ENCODE measurements at places on chromosomes 4 and X. TPM values are rescaled to one million over a fixed set of nuclear protein-coding genes. Genes with fewer than 3 reads are reported as not detected.

The LRP2BP gene
- total RNA-seq = 0.32 TPM

The SOD3 gene
- not detected for total RNA-seq

The SPINK2 gene
- not detected for total RNA-seq

The PPEF1 gene
- total RNA-seq = not detected

The S100P gene
- not detected for total RNA-seq

The PRRG1 gene
- 28.3 TPM for total RNA-seq

The CDK16 gene
- 99.9 TPM for total RNA-seq

The DNAAF6 gene
- not detected for total RNA-seq

The MAGEA12 gene
- not detected for total RNA-seq

The ADAMTS3 gene
- 1.5 TPM for total RNA-seq

The CLDN34 gene
- 0.46 TPM for total RNA-seq

- no peaks in the 10 kb centered on the region for H3K36me3 ChIP-seq
- H3K4me1 ChIP-seq = no peaks in the 10 kb centered on the region
- H3K27ac ChIP-seq = no peak overlapping the region
Measured at GRCh38 chr4:105965183-105965800, 70.0 kb downstream of the NPNT start.

DNA sequence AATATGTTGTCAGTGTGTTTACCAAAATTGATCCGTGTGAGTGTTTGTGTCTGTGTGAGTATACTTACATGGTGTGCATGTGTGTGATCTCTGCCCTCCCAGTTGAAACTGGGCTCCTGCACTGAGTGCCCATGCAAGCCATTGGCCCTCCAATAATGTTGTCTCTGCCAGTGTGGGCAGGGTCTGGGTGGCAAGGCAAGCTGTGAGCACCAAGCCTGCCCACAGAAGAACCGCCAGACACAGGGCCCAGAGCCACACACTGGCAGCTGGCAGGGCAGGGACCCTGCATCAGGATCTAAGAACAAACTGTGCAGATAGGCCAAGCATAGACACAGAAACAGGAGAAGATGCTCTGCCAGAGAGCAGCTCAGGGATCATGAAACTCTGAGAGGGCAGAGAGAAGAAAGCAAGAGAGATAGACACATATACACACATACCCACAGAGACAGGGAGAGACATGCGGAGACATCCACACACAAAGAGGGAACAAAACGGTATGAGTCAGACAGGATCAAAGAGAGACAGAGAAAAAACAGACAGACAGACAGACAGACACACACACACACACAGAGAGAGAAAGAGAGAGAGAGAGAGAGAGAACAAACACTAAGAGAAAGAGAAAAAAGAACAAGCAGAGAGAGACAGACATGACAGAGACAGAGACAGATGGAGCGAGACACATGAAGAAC lies 555.0 kb downstream of the MID1IP1 start:
- no peaks in the 10 kb centered on the region for H3K36me3 ChIP-seq
- H3K27me3 ChIP-seq = peaks cover 2% of the 10 kb centered on the region
- no peak overlapping the region for H3K27ac ChIP-seq
- H3K4me3 ChIP-seq = no peak overlapping the region
- H3K4me1 ChIP-seq = no peaks in the 10 kb centered on the region
- no peak for DNase-seq

DNA sequence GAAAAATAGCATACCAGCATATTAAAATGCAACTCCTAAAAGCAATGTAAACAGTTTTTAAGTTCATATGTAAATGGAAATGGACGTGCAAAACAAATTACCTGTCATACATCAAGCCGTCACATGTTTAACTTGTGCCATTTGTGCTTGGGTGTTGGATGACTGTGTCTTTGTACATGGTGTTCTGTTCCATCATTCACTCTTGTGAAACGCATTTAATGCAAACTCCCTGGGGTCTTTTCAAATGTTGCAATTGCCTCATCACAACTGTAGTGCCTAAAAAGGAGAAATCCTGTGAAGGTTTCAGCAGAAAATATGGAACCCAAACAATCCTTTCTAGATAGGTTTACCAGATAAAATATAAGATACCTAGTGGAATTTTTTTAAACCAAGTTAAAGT lies 52.4 kb downstream of the PHOX2B start:
- no peak for DNase-seq
- no peak overlapping the region for H3K27ac ChIP-seq
- no peaks in the 10 kb centered on the region for H3K36me3 ChIP-seq
- H3K27me3 ChIP-seq = peaks cover 10% of the 10 kb centered on the region

GRCh38 chr4:41887821-41888686 lies 47.2 kb upstream of the TMEM33 start:
- H3K4me1 ChIP-seq = no peaks in the 10 kb centered on the region
- H3K27ac ChIP-seq = no peak overlapping the region
- peak; percentile 55 for DNase-seq
- H3K36me3 ChIP-seq = no peaks in the 10 kb centered on the region

- no peak for DNase-seq
- no peak overlapping the region for H3K27ac ChIP-seq
- H3K36me3 ChIP-seq = no peaks in the 10 kb centered on the region
- H3K27me3 ChIP-seq = no peaks in the 10 kb centered on the region
- no peak overlapping the region for H3K4me3 ChIP-seq
Measured at GRCh38 chr4:6114181-6114580, 86.2 kb downstream of the JAKMIP1 start.

GRCh38 chrX:1506916-1507315 lies 30.1 kb downstream of the P2RY8 start:
- H3K4me1 ChIP-seq = no peaks in the 10 kb centered on the region
- no peaks in the 10 kb centered on the region for H3K27me3 ChIP-seq
- H3K36me3 ChIP-seq = no peaks in the 10 kb centered on the region
- H3K27ac ChIP-seq = no peak overlapping the region

DNA sequence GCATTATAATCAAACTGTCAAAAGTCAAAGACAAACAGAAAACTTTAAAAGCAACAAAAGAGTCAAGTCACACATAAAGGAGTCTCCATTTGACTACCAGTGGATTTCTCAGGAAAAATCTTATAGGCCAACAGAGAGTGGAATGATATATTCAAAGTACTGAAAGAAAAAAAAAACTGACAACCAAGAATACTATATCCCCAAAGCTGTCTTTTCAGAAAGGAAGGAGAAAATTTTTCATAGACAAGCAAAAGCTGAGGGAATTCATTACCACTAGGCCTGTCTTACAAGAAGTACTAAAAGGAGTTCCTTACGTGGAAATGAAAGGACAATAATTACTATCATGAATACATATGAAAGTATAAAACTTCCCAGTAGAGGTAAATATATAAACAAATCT lies 39.0 kb downstream of the SLC10A7 start:
- no peak overlapping the region for H3K4me3 ChIP-seq
- no peak for DNase-seq
- no peaks in the 10 kb centered on the region for H3K36me3 ChIP-seq
- H3K4me1 ChIP-seq = peaks cover 4% of the 10 kb centered on the region

- H3K27me3 ChIP-seq = no peaks in the 10 kb centered on the region
- no peak overlapping the region for H3K4me3 ChIP-seq
- H3K27ac ChIP-seq = no peak overlapping the region
- H3K36me3 ChIP-seq = no peaks in the 10 kb centered on the region
- DNase-seq = no peak
Measured at GRCh38 chrX:131588995-131589394, 45.1 kb downstream of the OR13H1 start.

DNA sequence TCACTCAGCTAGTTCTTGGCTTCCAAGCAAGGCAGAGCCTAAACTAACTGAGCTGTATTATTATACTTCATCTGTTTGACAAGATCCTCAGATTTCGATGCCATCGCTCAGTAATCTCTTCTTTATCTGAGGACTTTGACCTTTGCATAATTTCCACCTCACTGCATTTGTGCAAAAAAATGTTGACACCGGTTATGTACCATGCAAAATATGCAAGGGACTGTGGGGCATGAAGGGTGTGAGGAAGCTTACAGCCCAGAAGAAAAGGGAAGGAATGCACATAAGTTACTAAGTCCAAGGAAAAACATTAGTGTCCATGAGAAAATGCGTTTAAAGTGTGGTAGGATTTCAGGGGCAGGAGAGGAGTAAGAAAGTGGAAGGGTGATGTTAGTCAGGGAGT lies 295.4 kb downstream of the PACRGL start:
- no peaks in the 10 kb centered on the region for H3K4me1 ChIP-seq
- H3K27ac ChIP-seq = no peak overlapping the region
- H3K27me3 ChIP-seq = no peaks in the 10 kb centered on the region
- no peaks in the 10 kb centered on the region for H3K36me3 ChIP-seq
- no peak overlapping the region for H3K4me3 ChIP-seq

DNA sequence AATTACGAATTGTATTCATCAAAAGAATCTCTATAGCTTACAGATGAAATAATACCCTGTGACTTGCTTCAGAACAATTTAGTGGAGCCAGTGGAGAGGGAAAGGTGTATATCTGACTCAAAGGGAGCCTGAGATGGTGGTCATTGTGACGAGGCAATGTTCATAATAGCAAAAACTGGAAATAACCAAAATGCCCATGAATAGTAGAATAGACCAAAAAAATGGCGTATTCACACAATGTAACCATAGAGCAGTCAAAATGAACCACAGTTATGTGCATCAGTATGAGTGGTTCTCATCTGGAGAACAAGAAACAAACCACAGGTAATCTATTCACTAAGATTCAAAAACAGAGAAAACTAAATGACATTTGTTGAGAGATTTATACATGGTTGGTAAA lies 125.3 kb upstream of the CLNK start:
- no peaks in the 10 kb centered on the region for H3K36me3 ChIP-seq
- H3K4me1 ChIP-seq = no peaks in the 10 kb centered on the region
- H3K4me3 ChIP-seq = no peak overlapping the region
- DNase-seq = no peak

DNA sequence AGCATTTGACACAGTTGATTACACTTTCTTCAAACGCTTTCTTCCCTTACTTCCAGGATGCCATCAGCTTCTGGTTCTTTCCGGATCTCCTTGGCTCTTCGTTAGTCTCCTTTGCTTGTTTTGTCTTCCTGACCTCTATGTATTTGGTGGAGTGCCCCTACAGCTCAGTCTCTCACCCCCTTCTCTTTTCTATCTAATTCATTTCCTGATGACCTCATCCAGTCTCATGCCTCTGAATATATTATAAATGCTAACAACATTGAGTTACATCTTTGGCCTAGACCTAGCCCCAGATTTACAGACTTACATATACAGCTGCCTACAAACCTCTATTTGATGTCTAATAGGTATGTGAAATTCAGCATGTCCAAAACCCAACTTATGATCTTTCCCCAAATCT lies 16.5 kb upstream of the LEF1 start:
- no peak overlapping the region for H3K4me3 ChIP-seq
- no peak overlapping the region for H3K27ac ChIP-seq
- H3K27me3 ChIP-seq = no peaks in the 10 kb centered on the region
- H3K36me3 ChIP-seq = no peaks in the 10 kb centered on the region
- no peak for DNase-seq

GRCh38 chrX:86013792-86014191 lies 33.6 kb downstream of the CHM start:
- no peaks in the 10 kb centered on the region for H3K27me3 ChIP-seq
- no peak for DNase-seq
- no peak overlapping the region for H3K27ac ChIP-seq
- no peak overlapping the region for H3K4me3 ChIP-seq

DNA sequence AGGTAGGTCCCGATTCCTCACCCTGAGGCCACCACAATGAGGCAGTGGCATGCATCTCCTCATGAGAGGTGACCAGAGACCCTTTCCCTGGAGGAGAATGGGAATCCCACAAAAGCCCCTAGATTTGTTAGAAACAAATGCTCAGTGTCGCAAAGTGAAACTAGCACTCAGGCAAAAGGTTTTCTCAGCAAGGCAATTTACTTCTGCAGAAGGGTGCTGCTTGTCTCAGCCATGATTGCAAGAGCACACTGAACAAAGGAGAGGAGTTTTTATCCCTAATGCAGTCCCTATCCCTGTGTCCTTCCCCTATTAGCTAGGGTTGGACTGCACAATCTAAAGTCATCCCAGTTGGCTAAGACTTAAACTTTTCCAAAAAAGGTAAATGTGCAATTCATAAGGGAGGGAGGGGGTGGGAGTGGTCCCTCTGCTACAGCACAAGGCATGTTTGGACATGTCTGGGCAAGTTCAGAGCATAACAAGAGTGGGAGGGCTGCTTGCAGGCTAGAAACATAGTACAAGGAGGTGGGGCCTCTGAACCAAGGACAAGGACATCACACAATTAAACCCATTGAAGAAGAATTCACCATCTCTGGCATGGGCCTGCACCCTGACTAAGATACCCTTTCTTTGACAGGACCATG lies 185.3 kb downstream of the CCNG2 start:
- no peaks in the 10 kb centered on the region for H3K27me3 ChIP-seq
- DNase-seq = no peak
- H3K4me1 ChIP-seq = no peaks in the 10 kb centered on the region
- no peak overlapping the region for H3K27ac ChIP-seq
- no peak overlapping the region for H3K4me3 ChIP-seq

DNA sequence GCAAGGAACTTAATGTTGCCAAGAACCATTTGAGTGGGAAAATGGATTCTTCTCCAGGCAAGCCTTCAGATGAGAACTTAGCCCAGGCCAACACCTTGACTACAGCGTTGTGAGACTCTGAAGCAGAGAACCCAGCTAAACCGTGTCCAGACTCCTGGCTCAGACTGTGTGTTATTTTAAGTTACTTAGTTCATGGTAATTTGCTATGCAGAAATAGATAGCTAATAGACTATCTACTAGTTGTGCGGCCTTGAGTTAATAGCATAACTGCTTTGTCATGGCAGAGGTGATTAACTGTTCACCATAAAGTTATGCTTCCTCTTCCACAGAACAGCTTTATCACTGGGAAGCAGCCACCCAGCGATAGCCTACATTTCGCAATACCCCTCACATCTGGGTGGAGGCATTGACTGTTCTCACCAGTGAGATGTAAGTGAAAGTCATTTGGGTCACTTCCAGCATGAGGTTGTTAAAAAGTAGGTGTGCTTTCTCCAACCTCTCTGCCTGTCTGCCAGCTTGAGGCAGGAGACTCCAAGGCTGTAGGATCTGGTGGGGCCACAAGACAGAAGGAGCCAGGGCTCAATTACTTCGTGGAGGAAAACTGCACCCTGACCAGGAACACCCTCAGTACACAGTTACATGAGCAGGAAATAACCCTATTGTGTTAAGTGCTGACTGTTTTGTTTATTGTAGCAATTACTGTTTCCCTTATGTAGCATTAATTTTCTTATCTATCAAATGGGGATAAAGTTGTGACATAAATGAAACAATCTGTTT lies 94.2 kb downstream of the GPAT3 start:
- H3K36me3 ChIP-seq = no peaks in the 10 kb centered on the region
- peaks cover 20% of the 10 kb centered on the region for H3K4me1 ChIP-seq
- peak overlapping the region; percentile 57 for H3K27ac ChIP-seq
- H3K27me3 ChIP-seq = no peaks in the 10 kb centered on the region
- DNase-seq = peak; percentile 92

GRCh38 chr4:120215350-120215749 lies 148.7 kb upstream of the MAD2L1 start:
- H3K27me3 ChIP-seq = no peaks in the 10 kb centered on the region
- H3K27ac ChIP-seq = no peak overlapping the region
- H3K4me1 ChIP-seq = no peaks in the 10 kb centered on the region
- DNase-seq = no peak

GRCh38 chr4:124993838-124994237 lies 281.3 kb upstream of the ANKRD50 start:
- H3K4me1 ChIP-seq = no peaks in the 10 kb centered on the region
- no peak for DNase-seq
- H3K4me3 ChIP-seq = no peak overlapping the region
